ENCODE measurements at places on chromosomes 11 and 22.
A peak's percentile ranks its signal among the peaks of the same experiment; 100 is the strongest.

GRCh38 chr11:64652586-64653387 is 61.8 kb downstream of the SLC22A12 start:
- peak; percentile 95 for DNase-seq

- DNase-seq, result no peak
These were observed 98.9 kb upstream of the SLC5A12 start for GRCh38 chr11:26820739-26821138.

GRCh38 chr11:34653851-34654482 is 33.1 kb downstream of the EHF start:
- no peak for DNase-seq

DNA sequence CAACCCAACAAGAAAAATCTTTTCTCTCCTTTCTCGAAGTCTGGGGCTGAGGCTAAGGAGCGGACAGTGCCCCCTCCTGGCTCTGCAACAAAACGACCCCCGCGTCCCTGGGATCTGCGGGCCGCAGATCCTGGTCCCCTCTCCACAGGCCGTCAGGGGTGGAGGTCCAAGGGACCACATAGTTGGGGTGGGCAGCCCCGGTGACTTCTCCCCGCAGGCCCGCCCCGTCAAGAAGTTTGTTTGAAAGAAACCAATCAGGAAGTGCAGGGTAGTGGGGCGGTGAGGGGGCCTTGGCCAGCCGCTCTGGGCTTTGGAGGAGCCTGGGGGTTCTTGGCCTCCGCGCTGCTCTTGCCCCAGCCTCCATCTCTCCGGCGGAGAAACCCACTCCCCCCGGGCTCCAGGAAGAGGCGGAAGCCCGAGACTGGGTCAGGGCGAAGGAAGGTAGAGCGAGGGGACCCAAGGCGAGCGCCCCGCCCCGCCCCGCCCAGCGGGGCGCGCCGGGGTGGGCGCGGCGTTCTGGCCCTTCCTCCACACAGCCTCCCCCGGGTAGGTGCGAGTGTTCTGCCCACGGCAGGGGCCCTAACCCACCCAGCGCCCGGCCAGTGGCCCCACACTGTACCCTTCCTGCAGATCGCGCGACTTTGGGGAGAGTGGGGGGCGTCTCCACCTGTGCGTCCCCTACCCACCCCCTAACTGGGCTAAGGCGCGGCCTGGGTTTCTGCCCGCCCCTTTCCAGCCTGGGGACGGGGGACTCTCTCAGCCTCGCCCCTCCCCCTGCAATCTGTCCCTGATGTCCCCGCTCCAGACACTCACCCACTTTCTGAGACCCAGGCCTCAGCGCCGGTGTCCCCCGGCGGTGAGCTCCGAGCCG is 1.3 kb downstream of the TP53I11 start:
- peak; percentile 63 for DNase-seq

DNA sequence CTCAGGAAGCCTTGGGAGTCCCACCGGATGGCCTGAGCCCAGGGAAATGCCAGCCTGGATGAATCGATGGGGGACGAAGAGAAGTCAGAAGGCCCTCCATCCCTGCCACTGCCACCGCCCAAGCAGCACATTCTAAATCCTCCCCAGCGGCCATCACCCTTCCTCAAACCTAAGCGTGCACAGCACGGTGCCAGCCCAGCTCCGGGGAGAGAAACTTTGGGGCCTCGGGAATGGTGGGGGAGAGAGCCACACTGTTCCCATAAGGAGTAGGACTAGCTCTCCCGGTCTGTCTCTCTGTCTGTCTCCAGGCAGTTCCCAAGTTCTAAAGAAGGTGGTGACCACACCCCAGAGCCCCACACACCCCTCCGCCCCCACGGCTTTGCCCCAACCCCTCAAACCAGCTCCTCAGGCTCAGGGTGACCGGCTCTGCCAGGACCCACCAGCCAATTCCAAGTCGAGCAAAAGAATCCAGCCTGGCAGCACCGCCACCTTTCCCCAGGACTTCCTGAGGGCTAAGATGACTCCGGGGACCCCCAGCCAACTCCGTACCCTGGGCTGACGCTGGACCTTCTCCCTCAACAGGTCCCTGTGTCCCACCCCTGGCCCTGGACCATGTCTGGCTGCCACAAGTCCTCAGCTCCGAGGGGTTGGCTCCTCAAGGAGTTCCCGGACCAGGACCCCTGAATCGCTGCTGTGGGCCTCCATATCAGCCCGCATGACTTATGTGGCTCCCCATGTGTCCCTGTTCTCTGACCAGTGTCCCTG is 2.7 kb downstream of the AHNAK start:
- DNase-seq, result no peak

DNA sequence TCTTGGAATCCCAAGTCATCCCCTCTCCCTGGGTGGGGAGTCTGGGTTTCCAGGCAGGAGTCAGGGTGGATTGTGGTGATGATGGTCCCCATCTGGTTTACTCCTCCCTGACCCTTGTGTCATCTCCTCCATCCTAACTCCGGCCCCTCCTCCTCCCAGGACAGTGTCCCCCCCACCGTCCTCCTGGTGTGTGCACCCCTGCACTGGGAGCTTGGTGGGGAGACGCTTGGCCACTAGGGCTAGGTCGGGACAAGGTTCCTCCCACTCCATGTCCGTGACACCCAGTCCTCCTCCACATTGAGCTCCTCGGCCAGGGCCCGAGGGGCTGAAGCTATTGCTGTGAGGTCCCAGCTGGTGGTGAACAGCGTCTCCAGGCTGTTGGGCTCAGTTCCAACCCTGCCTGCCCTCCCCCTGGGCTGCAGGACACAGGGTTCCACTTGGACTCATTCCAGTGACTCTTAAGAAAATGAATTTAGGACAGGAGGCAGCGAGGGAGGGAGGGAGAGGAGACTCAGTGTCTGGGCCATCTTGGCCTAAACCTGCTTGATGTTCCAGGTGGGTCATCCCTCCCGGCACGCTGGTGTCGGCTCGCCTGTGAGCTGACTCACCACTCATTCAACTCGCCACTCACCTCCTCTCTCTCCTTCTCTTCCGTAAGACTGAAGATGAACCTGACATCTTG is 433.2 kb downstream of the TBC1D22A start:
- DNase-seq, result peak; percentile 33

GRCh38 chr11:83948200-83948599 is 662.0 kb upstream of the CCDC90B start:
- DNase-seq, result no peak

DNA sequence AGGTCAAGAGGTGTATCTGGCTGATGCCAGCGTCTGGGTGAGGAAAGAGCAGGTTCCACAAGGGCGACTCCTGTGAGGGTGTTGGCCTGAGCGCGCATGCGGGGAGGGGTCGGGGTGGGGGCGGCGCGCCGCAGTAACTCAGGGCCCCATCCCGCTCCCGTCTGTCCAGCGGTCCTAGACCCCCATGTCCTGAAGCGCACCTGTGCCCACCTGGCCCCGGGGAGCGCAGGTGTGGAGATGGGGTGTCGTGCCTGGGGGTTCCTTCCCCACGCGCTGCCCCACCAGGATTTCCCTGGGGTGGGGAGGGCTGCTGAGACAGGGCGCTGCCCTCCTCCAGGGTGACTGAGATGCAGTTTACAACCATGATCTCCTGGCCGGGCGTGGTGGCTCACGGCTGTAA is 20.9 kb downstream of the RNH1 start:
- no peak for DNase-seq

DNA sequence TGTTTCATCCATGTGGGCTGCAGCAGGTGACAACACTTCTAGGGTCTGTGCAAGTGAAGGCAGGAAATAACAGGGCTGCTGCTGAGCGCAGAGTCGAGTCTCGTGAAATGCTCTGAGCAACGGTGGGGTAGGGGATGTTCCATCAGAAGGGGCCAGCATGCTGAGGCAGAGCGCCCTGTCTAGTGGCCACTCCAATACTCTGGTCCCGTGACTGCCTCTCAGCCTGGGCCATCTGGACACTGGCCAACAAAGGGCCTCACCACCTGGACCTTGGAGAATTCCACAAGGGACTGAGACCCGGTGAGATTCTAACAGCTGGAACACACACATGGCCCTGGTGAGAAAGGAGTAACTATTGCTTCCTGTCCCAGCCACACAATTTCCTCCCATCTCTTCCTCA is 375.7 kb downstream of the SHANK2 start:
- no peak for DNase-seq

GRCh38 chr11:5986885-5987284 is at the start of gene OR52L1:
Gene OR52L1 (minus strand): TSS chr11:5986985. CDS start chr11:5986930, 55 bp downstream.
- no peak for DNase-seq

DNA sequence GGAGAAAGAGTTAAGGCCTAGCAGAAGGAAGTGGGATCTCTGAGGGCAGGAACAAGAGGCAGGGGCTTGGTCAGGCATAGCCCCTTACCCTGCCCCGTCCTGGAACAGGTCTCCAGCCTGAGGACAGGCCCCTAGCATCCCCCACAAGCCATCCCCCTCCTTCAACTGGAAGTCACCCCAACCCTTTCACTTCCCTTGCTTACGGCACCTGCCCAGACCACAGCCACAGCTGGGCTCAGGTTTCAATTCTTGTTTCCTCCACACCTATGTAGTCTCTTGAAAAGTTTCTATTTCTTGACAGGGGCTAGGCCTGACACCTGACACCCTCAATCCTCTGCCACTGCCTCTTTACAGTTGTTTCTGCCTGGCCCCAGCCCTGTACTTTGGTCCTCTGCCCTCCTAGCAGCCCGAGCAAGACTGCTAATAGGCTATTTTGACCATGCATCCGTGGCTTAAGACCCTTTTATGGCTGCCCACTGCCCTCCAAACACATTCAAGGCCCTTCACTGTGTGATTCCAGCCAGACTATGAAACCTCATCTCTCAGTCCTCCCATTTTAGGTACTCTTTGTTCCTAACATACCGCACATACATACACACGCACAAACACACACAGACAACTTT is 10.9 kb upstream of the FCHSD2 start:
- DNase-seq, result no peak

All from mesothelial cell of epicardium (in vitro differentiated cells).